Osteoblast (primary cell): ENCODE measurements at places on chromosomes 13 and 19.

GRCh38 chr19:6739883-6740588, 556 bp downstream of the TRIP10 start:
- peak; percentile 90 for DNase-seq

GRCh38 chr19:43132696-43133095, 50.2 kb upstream of the PSG2 start:
- no peak for DNase-seq

- peak; percentile 4 for DNase-seq
These were observed 53.6 kb downstream of the NDFIP2 start for GRCh38 chr13:79534596-79534995.

DNA sequence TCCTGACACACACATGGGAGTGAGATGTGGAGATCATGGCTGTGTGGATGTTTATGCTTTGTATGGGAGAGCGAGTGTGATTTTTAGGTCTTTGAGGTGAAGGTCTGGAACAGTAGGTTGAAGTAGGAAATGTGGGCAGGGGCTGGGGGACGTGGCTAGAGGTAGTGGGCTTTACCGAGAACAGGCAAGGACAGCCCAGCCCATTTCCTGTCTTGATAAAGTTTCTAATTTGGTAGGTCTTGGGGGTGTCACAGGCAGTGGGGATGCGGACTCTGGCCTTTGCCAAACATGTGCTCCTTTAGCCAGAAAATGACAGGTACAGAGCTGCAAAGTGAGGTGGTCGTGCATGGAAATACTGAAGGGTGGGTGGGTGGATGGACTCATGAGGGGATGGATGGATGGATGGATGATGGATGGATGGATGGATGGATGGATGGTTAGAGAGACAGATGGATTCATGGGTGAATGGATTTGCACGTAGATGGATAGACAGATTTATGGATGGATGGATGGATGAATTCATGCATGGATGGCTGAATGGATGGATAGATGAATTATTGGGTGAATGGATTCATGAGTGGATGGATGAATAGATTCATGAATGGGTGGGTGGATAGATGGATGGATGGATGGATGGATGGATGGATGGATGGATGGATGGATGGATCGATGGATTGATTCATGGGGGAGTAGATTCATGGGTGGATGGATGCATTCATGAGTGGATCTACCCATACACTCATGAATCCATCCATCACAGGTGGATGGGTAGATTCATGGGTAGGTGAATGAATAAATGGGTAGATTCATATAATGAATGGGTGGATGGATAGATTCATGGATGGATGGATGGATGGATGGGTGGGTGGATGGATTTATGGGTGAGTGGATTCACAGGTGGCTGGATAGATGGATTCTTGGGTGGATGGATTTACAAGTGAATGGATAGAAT, 69.3 kb upstream of the USE1 start:
- DNase-seq, result no peak

GRCh38 chr19:38448225-38448624, 14.7 kb downstream of the RYR1 start:
- peak; percentile 21 for DNase-seq

DNA sequence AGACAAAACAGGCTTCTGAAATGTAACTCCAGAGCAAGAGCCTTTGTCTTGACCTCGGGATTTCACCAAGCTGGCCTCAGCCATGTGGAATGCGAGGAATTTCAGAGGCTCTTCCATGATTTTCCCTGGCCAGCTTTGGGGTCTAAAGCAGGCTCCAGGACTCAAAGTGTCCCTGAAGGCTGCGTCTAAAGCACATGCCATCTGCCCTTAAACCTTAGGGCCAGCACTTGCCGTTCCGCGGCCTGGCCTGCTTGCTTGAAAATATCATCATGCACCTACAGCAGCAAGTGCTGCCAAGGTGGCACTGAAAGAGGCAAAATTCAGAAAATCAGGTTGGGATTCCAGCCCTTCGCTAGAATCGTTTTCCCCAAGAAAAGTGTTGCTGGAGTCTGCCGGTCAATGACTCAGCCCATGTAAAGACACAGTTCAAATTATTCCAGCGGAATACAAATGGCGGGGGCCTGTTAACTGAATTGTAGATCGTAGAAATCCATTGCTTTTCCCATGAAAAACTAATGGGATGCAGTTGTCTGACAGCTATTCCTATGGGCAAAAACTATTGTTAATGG, 105.7 kb upstream of the RAP2A start:
- no peak for DNase-seq

GRCh38 chr13:103394618-103395017, 328.4 kb upstream of the SLC10A2 start:
- DNase-seq, result no peak

GRCh38 chr19:23345838-23346237, 49.4 kb downstream of the ZNF91 start:
- DNase-seq, result no peak

DNA sequence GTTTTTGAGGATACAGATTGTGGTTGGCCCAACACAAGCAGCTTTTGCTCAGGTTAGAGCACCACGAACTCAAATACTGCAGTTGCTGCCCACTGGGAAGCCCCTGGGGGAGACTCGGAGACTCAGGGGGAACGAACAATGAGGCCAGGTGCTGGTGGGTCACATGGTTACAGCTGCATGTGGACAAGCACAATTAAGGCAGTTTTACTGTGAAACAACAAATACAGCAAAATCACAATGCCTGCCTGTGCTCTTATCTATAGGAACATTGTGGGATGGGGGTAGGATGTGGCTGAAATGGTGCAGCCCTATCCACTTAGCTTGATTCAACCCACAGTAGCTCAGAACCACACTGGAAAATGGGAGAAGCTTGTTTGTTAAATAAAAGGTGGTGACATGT, 119.7 kb upstream of the SPATA13 start:
- no peak for DNase-seq

DNA sequence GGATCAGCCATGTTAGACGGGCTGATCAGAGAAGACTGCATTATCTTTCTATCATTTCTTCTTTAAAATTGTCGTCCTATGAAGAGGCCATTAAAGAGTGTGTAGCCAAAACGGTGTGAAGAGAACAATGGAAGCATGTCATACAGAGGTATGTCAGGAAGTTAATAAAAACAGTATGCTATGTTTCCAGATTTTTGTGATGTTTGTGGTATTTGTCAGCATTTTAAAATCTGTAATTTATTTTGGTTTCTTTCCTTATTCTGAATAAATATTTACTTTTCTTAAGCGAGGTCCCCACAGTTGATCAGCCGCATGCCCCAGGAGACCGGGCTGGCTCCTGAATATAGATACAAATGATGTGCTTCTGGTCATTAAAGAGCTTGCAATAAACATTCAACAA, 142.9 kb upstream of the SERP2 start:
- DNase-seq, result no peak

DNA sequence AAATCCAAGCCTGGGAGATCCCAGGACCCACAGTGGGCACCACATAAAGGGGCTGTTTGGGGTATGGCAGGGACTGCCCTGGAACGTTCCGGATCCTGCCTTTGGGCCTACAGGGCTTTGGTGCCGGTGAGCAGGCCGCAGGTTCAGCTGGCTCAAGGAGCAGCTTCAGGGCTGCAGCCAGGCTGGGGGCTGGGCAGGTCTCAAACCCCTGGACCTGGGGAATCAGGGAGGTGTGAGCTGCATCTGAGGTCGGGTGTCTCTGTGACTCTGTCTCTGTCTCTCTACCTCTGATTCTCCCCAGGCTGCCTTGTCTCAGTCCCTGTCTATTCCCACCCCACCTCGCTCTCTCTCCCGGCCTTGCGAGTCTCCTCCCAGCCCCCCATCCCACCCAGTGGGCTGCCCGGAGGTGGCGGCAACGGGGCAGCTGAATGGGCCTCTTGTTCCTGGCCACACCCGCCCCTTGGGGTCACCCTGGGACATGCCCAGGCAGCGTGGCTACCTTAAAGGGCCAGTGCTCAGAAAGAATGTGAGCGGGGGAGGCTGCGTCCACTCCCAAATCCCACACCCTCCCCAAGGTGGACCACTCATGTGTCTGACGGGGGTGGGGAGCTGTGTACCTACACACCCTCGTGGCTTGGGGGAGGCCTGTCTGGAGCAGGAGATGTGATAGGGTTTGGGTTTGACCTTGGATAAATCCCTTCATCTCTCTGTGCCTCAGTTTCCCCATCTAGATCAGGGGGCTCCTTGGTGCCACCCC, 31.1 kb downstream of the NFIC start:
- peak; percentile 87 for DNase-seq

GRCh38 chr19:37699057-37699456, 20.5 kb downstream of the ZNF607 start:
- DNase-seq, result no peak

GRCh38 chr19:51808333-51808986, 13.5 kb downstream of the FPR3 start:
- DNase-seq, result no peak

DNA sequence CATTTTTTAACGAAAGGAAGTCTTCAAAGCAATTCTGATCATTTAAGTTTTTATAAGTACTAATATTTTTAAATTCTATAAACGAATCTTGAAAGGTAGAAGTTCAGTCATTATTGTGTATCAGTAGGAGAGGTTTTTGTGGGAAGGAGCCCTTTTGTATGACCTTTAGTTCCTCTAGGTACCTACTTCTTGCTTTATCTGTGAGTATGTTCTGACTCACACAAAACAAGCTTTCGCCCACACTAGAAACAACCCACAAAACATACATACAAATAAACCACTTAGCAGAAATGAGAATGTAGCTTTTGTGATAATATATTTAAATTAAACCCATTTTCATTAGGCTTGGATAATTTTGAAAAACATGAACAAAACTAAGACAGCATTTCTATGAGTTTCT, 27.8 kb downstream of the ERCC5 start:
- no peak for DNase-seq

DNA sequence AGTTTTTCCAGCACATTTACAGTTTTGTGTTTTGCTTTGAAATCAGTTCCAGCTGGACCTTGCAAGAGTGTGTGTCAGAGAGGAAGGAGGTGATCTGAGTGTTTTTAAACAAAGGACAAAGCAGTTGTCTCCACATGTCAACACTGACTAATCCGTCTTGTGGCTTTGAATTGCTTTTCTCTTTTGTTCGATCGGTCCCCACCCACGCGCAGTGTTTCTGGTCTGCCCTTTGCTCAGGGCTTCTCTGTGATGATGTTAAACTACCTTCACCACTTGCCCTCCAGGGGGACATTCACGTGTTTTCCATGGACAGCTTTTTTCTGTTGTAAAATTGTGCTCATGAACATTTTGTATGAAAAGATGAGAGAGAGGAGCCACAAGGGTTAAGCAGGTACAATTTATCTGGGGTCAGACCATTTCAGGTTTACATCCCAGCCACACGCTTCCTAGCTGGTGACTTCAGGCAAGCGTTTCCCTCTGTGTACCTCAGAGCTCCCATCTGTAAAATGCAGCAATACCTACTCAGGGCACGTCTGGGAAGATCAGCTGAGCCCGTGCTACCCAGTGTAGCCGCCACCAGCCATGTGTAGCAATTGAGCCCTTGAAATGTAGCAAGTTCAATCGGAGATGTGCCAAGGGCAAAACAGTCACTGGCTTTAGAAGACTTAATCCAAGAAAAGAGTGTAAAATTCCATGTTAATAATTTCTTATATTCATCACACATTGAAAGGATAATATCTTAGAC, 13.5 kb upstream of the PLA2G4C start:
- peak; percentile 87 for DNase-seq

DNA sequence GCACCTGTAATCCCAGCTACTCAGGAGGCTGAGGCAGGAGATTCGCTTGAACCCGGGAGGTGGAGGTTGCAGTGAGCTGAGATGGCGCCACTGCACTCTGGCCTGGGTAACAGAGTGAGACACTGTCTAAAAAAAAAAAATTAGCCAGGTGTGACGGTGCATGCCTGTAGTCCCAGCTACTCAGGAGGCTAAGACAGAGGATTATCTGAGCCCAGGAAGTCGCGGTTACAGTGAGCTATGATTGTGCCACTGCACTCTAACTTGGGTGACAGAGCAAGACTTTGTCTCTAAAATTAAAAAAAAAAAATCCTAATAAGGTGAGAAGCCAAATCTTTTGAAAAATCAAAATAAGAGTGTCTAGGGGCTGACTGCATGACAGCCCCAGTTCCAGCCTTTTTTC, 9.7 kb upstream of the CEBPA start:
- no peak for DNase-seq

- DNase-seq, result peak; percentile 95
These were observed 2.8 kb downstream of the ARID3A start for GRCh38 chr19:928471-929202.

DNA sequence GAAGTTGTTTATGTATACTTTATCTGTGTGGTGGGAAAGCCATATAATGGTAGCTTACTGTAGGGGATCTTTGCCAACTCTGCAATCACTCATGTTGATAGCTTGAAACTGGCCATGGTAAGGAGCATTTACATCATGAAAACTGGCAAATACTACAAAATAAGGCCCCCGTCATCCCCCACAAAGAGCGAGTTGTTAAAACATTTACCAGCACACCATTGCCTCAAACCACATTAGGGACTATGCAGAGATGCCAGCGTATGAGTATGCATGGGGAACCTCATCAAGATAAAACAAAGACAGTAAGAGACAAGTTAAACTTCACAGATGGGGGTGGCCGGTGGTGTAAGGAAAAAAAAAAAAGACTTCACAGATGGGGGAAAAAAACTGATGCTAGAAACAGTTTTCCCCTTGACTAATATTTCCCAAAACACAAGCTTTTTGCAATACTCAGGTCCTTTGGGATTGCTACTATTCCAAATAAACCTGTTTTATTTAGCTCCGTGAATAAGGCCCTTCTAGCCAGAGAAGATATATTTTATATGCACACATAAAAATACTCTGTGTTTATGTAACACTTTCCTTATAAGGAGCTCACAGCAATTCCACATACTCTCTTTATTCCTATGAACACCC, 70.6 kb upstream of the SERP2 start:
- DNase-seq, result no peak

DNA sequence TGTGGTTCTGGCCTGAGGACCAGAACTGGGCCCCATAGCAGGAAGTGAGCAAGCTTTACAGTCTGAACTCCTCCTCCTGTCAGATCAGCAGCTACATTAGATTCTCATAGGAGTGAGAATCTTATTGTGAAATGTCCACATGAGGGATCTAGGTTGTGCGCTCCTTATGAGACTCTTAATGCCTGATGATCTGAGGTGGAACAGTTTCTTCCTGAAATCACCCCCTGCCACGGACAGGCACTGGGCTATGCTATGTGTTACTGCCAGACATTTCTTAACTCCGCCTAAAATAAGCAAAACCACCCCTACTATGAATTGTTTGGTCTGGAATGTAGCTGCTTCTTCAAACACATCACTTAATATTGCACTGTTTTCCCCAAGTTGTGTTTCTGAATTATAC, 4.6 kb downstream of the FBXL3 start:
- peak; percentile 67 for DNase-seq

GRCh38 chr13:102128216-102128810, 273.5 kb downstream of the FGF14 start:
- DNase-seq, result no peak

DNA sequence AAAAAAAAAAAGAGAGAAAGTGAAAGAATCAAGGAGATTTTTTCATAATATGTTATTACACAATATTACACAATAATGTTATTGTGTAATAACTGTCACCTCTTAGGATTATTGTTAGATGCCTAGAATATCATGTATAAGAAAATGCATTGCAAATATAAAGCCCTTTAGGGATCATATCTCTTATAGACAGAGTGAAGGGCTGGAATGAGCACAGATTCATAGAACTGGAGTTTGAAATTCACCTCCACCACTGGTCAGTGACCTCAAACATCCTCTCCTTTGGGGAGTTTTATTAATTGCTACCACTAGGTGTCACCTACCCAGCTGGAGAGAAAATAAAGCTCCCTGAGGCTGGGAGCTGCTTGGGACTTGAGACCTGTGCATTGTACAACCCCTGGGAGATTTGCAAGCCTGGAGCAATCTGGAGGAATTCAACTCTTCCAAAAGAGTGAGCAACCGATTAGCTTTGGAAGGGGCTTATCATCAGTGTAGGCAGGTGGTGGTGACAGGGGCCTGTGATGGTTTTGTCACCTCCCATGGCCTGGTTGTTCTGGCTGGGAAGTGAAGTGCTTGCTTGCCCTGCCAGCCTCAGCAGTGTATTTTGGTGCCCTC, 30.3 kb upstream of the FRY start:
- peak; percentile 91 for DNase-seq
